ENCODE measurements at places on chromosomes 2 and 18.

DNA sequence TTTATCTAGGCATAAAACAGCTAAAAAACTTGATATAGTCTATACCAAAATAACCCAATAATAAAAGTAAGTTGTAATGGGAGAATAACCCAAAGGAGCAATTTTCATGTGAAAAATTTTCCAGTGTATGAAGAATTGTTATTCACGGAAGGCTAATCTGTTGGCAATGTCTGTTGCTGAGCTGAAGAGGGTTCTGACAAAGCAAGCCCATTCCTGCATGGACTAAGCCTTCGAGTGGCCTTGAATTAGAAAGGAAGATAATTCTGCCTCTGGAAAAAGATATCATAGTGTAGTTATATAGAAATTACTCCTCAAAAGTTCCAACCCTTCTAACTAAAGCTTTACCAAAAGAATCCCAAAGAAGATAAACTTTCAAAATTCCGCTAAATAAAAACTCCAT, 101.5 kb downstream of the MAP2 start:
- DNase-seq: no peak

- DNase-seq: no peak
Observed at GRCh38 chr2:238294393-238295143, 6.2 kb upstream of the PER2 start.

DNA sequence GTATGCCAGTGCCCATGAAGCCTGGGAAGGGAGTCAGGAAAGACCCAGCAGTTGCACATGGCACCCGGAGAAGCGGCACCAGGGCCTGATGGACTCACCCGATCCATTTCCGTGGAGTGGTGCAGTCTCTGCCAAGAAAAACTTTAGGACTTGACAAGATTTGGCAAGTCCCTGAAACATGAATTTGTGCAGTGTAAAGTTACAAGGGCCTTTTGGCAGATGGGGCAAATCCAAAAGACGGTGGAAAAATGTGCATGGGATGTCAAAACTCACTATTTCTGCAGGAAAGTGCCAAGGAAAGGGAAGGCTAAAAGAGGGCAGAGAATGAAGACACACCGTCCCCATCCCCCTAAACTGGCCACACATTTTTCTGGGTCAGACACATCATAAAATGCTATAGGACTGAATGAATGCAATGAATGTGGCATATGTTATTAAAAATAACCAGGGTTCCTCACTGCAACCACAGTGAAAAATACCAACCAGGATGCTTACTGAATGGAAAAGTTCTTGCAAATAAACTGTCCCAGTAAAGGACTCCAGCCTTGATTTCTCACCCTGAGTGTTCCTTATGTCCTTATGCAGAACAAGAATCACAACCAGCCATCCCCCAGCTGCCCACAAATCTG, 173.5 kb upstream of the SIX2 start:
- DNase-seq: no peak

- DNase-seq: no peak
Observed at GRCh38 chr2:157783245-157783644, 92.9 kb downstream of the ACVR1 start.

GRCh38 chr2:128562471-128563347, 244.0 kb upstream of the HS6ST1 start:
- no peak for DNase-seq

DNA sequence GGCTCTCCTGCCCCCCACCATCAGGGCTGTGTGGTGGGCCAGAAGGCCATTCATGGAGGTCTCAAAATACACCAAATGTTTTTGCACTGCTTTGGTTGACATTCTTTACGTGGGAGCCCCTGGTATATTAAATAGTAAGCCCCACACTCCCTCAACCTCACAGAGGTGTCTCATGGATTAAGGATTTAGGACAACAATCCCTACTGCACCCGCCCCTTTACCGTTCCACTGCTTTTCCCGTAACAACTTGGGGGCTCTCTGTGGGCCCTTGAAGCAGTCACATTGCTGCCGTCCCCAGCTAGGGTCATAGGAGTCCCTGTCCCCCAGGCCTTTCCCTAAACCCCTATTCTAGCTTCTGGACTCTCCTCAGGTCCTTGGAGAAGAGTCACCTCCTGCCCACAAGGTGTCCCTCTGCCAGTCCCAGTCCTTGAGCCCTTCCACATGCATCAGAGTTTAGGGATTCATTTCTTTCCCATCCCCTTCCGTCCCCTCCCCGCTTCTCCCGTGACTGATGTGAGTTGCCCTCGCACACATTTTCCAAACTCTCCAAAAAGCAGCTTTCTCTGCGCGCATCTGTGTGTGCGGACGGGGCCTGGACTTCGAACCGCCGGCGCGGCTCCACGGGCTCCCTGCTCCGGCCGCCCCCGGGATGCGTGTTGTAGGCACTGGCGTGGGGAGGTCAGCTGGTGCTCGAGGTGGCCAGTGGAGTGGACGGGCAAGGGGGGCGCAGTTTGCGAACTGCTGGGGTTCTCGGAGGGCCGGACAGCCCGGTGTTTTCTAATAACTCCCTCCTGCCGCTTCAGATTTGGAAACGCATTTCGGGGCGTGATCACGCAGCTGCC, 84.8 kb downstream of the LYPD1 start:
- no peak for DNase-seq

DNA sequence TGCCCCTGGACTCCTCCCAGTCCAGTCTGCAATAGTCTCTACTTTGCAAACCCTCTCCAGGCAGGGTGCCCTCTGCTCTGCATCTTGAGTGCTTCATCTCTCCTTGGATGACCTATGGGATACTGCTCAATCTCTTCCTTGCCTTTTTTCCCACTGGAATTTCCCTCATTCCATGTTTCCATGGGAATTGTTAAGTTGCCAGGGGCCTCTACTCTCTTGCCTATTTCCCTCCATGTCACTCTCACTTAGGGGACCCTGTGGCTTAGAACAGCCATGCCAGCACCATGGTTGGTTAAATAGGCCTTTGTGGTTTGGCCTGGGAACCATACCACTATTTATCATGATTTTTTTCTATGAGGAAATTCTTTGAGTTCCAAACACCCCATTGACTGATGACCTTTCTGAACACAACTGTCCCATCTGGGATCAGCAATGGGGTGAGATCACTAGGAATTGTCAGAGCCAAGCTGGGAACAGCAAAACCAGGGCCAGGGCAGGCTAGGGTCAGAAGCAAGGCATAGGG, 91.4 kb upstream of the RBMS1 start:
- DNase-seq: no peak

- no peak for DNase-seq
Observed at GRCh38 chr2:238021327-238021726, 39.5 kb upstream of the SCLY start.

GRCh38 chr18:5542515-5543035, 1.2 kb downstream of the EPB41L3 start:
- no peak for DNase-seq

- DNase-seq: no peak
Observed at GRCh38 chr2:43044093-43044681, 182.2 kb downstream of the ZFP36L2 start.

DNA sequence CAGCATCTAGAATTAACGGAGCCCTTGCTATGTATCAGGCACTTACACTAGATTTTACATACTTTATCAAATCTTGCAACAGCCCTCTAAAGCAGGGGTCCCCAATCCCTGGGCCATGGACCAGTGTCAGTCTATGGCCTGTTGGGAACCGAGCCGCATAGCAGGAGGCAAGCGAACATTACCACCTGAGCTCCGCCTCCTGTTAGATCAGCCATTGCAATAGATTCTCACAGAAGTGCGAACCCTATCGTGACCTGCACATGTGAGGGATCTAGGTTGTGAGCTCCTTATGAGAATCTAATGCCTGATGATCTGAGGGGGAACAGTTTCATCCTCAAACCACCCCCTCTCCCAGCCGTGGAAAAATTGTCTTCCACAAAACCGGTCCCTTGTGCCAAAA, 13.4 kb downstream of the DNAJB2 start:
- DNase-seq: no peak

- no peak for DNase-seq
Observed at GRCh38 chr18:39840406-39840805, 2114.6 kb upstream of the PIK3C3 start.
